Activated CD4-positive, alpha-beta T cell treated with anti-CD3 and anti-CD28 coated beads for 36 hours (primary cell): ENCODE measurements at places on chromosomes 3 and 15. TPM values are rescaled to one million over a fixed set of nuclear protein-coding genes. Genes with fewer than 3 reads are reported as not detected.

DNA sequence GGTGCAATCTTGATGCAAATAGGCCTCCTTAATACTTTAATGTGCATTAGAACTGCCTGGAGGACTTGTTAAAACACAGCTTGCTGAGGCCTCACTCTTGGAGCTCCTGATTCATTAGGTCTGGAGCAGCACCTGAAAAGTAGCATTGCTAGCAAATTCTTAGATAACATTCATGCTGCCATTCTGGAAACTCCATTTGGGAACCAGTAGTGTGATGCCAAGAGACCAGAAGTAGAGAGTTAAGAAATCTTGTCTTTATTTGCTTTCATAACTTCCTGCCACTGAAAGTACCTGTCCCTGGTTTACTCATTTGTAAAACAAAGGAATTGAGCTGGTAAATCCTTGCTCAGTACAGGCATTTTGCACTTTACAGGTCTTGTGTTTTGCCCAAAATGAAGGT lies 72.0 kb downstream of the RAP2B start:
- no peak for DNase-seq

GRCh38 chr3:42077785-42078184 lies 13.4 kb upstream of the TRAK1 start:
- no peak for DNase-seq

DNA sequence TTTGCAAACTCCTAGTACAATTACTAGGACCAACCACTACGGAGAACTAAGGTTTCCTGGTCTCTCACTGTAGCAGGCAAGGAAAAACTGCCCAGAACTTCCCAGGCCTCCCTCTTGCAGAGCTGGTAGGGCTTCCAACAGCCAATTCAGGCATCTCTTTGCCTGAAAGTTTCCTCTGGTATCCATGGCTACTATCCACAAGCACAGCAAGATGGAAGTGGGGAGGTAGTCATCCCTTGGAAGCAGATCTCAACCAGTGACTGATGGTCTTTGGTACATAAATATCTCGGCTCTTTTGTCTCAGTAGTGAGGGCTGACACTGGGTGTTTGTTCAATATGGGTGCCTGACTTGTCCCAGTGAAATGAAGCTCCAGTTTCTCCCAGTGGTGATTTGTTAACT lies 201.3 kb upstream of the MRPL3 start:
- no peak for DNase-seq

DNA sequence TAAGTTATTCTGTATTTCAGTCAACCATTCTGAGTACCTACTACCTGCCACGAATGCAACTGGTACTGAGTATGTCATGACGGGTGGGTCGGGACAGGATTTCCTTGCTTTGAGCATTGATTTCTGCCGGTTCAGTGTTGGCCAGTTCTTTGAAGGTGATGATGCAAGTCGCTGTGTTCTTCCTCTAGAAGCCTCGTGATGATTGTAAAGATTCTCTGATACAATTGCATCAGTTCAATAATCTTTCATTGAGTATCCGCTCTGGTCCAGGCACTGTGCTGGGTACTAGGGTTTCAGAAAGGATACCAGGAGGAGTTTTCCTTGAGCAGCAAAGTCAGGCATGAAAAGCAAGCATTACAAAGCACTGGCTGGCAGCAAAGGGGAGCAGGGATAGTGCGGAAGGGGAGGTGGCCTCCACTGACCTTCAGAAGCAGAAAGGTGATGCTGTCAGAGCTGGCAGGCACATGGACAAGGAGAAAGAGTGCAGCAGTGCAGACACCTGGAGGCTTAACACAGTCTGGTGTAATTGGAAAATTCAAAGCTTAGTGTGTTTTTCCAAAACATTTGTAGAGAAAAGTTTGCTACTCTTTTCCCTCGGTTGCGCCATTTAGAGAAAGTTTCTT lies 100.1 kb downstream of the RPL39L start:
- DNase-seq, result no peak

GREM1 gene
- total RNA-seq, result not detected

KBTBD8 gene
- 8.3 TPM for total RNA-seq

NSUN3 gene
- total RNA-seq, result 15.4 TPM

NAA80 gene
- total RNA-seq, result 18.7 TPM
